ENCODE measurements at places on chromosomes 7 and 10.

DNA sequence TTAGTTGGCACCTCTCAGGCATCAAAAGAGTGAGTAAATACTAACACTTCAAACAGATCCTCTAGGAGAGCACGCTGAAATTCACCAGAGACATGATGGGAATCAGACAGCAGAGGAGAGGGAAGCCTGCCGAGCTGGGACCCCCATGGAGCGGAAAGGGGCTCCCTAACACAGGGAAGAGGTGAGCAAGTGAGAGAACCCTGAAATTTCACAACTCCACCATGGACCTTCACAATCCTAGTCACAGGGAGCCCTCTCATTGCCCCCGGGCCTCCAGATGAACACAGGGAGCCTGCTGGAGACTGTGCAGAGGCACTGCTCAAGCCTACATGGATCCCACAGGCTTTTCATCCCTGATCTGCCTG lies 59.2 kb upstream of the ANTXRL start:
- no peak for DNase-seq

DNA sequence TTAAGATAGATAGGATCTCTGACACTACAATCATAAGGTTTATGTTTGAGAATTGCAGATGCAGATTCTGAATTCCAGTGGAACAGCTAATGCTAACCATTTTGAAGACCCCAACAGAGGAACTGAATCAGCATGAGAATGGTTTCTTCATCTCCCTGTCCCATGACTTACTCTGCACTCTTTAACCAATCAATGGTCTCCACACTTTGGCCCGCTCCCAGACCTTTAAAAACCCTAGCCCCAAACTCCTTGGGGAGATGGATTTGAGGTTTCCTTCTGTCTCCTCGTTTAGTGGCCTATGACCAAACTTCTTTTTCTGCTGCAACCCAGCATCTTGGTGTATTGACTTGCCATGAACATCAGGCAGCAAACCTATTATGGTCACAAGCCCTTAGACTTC lies 804.9 kb downstream of the LRMDA start:
- DNase-seq, result no peak

- DNase-seq, result no peak
Measured at GRCh38 chr7:21191321-21192073, 236.4 kb upstream of the SP4 start.

DNA sequence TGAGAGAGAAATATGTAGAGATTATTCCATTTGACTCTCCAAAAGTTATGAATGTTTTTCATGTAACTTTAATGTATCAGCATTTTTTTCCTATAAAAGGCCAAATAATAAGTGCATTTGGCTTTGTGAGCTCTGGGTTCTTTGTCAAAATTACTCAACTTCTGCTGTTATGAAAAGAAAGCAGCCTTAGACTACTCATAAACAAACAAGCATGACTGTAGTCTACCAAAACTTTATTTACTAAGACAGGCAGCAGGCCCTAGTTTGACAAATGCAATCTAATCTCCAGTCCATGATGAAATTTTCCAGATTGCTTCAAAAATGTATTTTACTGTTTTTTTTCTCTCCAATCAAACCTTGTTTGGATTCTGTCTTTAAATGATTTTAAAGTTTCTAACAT lies 46.3 kb downstream of the MRPL32 start:
- DNase-seq, result no peak

- DNase-seq, result no peak
Measured at GRCh38 chr7:7210475-7211237, 28.3 kb downstream of the C1GALT1 start.

DNA sequence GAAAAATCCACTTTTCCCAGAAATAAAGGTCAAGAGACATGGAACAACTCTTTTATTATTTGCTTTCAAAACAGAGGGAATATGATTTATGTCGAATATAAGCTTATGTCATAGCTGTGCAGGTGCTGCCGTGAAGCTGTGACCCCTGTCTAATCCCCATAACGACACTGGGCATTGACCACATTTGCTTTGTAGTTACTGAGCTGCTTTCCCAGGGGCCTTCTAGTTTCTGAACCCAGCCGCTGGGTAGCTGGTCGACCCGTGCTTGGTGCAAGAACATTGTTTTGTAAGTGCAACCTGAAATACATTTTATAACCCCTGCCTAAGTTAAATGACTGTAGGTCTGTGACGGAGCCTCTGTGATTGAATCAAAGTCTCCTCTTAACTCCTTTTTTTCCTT lies 144.9 kb upstream of the HDAC9 start:
- DNase-seq, result no peak

DNA sequence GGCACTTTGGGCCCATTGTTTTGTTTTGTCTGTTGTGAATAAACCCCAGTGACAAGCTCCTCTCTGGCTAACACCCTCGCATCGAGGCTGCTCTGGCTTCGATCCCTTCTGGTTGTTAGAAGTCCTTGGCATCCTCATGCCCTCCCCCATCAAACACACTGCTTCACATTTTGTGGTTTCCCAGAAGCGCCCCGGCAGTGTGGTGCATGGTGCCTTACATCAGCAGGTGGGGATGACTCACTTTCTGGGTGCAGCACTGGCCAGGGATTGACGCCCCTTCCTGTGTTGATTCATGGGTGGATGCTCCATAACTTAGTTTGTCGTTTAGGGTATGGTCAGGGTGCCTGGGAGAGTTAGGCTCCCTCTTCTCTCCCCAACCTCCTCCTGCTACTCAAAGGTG lies 51.4 kb downstream of the PLPP4 start:
- DNase-seq, result no peak

- DNase-seq, result no peak
Measured at GRCh38 chr7:107319724-107320228, 150.1 kb upstream of the GPR22 start.

GRCh38 chr10:13712837-13713581 lies 126.2 kb downstream of the PRPF18 start:
- DNase-seq, result no peak

GRCh38 chr10:18224626-18225445 lies 84.6 kb downstream of the CACNB2 start:
- DNase-seq, result no peak

DNA sequence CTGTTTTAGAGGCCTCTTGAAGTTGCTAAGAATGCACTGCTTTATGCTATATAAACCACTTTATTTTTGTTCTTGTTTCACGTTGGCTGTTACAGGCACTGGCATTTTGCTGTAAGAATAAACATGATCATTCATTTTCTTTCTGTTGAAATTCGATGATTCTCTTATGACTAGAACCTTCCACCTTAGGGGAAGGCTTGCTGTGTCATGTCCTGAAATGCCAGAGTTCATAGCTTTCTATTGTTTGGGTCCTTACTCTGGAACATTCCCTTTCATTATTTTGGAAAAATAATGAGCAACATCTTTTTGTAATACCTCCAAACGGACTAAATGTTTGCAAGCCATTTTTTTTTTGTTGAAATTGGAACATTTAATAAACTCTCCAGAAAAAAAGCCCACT lies 495.1 kb upstream of the POT1 start:
- DNase-seq, result no peak

DNA sequence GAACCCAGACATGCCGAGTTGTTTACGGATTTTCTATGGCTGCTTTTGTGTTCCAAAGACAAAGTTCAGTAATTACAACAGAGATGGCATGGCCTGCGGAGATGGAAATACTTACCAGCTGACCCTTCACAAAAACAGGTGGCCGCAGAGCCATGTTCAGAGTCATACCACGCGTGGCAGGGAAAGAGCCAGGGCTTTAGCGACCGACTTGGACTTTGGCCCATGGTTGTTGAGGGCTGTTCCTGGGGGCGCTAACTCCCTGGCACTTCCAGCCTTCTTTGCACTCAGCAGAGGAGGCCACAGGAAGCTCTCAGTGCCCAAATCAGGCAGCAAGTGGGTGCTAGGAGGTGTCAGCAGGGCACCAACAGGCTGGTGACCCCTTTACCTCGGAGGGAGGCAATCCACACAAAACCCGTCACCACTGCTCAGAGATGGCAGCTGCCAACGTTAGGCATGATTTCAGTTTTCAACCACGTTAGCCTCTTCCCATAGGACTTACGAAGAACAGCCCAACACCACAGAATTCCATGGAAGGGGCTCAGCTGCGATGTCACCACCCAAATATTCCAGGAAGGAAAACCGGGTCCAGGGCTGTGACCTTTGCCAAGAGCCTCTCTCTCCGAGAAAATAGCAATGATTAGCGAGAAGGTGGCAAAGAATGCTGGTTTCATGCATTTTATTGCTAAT lies 21.4 kb upstream of the CNPY1 start:
- no peak for DNase-seq

GRCh38 chr10:97539523-97540200 lies 32.9 kb upstream of the ANKRD2 start:
- DNase-seq, result no peak

- no peak for DNase-seq
Measured at GRCh38 chr7:24821045-24821753, 63.9 kb upstream of the GSDME start.

DNA sequence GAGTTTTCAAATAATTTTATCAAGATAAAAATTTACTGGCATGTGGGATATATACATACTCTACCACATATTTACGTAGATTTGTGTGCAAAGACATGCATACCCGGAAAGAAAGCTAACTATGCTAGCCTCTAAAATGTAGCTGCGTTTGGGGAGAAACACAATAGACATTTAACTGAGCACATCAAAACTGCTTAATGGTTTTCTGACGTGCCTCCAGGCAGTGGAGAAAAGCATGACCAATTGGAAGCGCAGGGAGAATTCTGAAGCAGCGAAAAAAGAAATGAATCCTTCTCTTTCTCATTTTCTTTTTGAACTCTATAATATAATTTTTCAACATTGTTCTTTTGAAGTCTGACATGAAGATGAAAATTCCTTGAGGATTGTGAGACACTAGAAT lies 60.3 kb upstream of the LYZL1 start:
- no peak for DNase-seq

- DNase-seq, result no peak
Measured at GRCh38 chr10:132102071-132102716, 36.4 kb downstream of the JAKMIP3 start.

Data from NCI-H1930 (cell line).